Astrocyte of the cerebellum (primary cell): ENCODE measurements at places on chromosomes 7 and 10.

DNA sequence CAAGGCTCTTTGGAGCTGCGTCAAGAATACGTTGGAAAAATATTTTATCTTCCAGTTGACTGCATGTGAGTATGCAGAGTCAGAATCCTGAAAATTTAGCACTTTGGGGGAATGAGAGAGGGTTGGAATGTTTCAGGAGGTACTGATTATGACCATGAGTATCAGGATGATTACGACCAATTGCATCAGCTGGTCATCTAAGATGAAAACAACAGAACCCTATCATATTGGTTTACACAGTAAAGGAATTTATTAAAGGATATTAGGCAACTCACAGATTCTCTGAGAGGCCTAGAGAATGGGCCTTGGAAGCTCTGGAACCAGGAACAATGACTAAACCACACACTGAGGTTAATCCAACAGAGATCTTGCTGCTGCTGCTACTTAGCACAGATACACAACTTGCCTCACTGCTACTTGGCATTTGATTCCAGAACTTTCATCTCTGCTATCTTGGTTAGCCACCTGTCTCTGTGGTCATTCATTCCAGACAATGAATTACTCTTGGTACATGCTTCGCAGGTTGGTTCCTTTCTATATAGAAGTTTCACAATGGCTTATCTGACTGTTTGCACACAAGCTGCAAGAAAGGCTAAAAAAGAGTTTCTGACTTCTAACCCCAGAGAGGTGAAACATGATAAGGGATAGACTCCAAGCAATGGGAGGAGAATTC lies 68.0 kb upstream of the CTTNBP2 start:
- no peak for DNase-seq

DNA sequence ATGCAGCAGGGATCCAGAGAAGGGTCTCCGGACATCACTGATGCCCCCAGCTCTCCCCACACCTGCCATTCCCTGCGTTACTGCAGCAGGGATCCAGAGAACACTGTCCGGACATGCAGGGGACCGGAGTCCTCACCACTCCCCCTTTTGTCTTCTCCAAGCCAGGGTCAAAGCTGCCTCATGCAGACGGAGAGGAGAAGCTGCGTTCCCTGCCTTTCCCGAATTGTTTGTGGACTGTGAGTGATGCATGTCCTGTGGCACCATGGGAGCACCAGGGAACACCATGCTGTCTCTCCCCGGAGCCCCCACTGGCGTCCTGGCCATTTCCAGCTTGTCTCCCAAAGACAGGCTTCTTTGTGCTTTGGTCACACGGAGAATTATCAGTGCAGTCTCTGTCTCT lies 599.7 kb downstream of the PTPRN2 start:
- DNase-seq, result no peak

- DNase-seq, result no peak
Observed at GRCh38 chr10:113047151-113047550, 97.1 kb downstream of the TCF7L2 start.

DNA sequence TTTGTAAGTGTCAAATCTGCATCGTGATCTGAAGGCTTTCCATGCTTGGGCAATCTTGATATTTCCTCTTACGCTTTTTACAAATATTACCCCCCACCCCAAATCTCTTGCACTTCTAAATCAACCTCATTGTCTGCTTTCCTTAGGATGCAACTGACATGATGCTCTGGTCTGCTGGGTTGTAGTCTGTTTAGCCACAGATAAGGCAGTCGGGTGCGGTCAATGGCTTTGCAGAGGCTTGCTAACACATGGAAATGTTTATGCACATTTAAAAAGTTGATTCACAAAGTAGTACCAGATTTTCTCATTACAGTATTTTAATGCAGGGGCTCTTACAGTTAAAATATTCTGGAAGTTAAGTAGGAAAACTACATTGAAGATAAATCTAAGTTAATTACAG lies 172.5 kb downstream of the BAMBI start:
- no peak for DNase-seq

DNA sequence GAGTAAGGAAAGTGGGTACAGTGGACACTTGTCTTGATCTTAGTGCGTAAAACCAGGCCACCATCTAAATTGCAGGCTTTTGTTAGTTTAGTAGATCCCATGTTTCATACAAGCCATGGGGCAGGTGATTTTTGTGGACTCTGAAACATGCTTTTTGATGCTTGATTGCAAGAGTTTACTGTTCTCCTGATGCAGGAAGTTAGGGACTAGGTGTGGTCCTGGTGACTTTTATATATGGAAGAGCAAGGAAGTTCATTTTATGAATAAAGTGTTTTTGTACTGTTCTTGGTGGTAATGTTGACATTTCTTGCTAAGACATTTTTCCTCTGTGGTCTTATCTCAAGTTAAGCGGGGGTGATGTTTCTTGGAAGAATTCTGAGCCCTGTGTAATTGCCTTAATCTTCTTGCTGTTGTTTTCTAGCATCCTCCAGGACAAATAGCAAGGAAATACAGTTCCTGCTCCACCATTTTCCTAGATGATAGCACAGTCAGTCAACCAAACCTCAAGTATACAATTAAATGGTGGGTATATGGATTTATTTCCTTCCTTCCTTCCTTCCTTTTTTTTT lies 89.0 kb upstream of the GJD4 start:
- no peak for DNase-seq

- no peak for DNase-seq
Observed at GRCh38 chr7:84454174-84454959, 259.8 kb upstream of the SEMA3A start.

DNA sequence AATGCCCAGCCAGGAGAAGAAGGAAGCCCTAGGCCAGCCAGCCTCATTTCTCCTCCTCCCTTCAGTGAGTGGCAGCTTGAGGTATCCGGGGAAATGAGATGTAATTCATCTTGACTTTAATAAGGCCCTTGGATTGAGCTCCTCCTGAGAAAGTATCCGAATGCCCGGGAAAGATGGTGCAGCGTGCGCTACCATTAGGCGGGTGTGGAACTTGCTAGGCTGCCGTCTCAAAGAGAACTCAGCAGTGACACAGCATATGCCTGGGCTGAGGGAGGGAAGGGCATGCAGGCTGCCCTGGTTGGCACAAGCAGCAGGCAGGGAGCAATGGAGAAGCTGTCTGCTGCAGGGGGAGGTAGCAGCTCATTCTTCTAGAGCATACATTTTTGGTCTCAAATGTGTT lies 659.8 kb upstream of the FOXK1 start:
- no peak for DNase-seq

- DNase-seq, result no peak
Observed at GRCh38 chr7:108789451-108789850, 219.8 kb downstream of the DNAJB9 start.

GRCh38 chr7:85583131-85583953 lies 396.5 kb upstream of the SEMA3D start:
- DNase-seq, result no peak

GRCh38 chr7:105800442-105800841 lies 76.0 kb downstream of the ATXN7L1 start:
- DNase-seq, result no peak

GRCh38 chr10:67663449-67664087 lies 32.4 kb downstream of the CTNNA3 start:
- DNase-seq, result no peak

DNA sequence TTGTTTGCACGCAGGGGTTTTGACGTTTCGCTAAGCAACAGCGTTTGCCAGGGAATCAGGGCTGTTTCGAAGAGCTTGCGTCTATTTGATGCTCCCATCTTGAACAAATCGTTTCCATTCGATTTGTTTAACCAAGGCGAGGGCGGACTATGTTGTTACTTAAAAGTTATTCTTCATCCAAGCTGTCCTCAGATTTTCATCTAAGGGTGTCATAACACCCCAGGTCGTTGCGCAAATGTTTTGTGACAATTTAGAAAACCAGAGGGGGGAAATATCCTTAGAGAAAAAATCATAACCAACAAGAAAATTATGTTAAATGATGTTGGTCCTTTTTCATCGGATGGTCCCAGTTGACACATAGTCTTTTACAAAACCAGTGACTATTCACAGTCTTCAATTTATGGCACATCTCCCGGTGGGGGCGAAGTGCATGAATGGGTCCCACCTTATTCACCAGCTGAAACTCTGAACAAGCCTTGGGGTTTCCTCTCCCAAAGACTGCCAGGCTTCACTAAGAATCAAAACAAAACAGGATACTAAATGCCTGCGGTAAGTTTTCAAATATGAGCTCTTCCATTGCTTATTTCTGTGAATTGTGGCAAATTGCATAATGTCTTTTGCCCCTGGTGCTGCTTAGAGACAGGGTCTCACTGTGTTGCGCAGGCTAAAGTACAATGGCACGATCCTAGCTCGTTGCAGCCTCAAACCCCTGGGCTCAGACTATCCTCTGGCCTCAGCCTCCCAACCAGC lies 109.9 kb downstream of the REEP3 start:
- DNase-seq, result peak; percentile 88

- DNase-seq, result no peak
Observed at GRCh38 chr10:131656431-131656841, 244.4 kb upstream of the PPP2R2D start.
